EL (cell line): ENCODE measurements at places on chromosomes 11 and 22.

GRCh38 chr11:75272821-75273301 lies 32.3 kb downstream of the TPBGL start:
- no peak for DNase-seq

GRCh38 chr22:25764270-25765015 lies 22.5 kb downstream of the MYO18B start:
- no peak for DNase-seq

DNA sequence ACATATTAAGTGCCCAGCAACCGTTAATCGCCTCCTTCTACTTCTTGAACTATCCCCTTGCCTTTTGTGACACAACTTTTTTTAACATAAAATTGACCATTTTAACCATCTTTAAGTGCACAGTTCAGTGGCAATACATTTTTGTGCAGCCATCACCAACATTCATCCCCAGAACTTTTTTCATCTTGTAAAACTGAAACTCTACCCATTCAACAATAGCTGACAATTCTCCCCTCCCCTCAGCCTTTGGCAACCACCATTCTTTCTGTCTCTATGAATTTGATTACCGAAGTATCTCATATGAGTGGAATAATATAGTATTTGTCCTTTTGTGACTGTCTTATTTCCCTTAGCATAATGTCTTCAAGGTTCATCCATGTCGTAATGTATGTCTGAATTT lies 66.0 kb downstream of the MICAL2 start:
- DNase-seq, result no peak

DNA sequence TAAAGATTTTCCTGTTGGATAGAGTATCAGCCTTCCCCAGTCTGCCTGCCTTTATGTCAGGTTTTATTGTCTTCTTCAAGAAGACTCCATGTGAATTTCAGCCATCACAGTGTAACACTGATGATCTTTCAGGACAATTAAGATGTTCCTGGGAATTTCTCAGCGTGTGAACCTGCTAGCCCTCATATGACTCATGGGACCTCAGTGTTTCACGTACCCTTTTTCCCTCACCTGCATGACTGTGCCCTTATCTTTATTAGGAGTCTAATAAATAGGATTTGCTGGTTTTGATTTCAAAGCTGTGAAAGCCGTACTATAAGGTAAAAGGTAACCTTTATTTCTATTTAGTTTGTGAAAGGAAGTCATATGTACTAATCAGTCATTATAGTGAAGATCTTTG lies 81.7 kb upstream of the MYO18B start:
- no peak for DNase-seq
